ENCODE measurements at places on chromosomes 13 and 19.

DNA sequence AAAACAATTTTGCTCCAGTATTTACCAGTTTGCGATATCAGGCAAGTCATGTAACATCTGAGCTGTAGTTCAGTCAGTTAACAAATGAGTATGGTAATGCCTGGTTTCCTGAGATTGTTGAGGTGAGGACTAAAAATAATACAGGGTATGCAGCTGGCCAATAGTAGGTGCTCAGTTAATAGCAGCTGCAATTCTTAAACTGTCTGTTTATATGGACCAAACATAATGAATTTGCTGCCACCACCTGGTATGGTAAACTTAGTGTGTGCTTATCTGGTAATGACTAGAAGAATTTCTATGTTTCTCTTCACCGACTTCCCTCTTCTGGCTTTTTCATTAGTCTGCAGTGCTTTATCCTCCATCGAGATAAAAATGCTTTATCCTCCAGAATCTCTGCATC lies 9.1 kb downstream of the ZMYM2 start:
- DNase-seq, result no peak

GRCh38 chr19:40776364-40776763 lies 1.0 kb downstream of the MIA start:
- DNase-seq, result no peak

DNA sequence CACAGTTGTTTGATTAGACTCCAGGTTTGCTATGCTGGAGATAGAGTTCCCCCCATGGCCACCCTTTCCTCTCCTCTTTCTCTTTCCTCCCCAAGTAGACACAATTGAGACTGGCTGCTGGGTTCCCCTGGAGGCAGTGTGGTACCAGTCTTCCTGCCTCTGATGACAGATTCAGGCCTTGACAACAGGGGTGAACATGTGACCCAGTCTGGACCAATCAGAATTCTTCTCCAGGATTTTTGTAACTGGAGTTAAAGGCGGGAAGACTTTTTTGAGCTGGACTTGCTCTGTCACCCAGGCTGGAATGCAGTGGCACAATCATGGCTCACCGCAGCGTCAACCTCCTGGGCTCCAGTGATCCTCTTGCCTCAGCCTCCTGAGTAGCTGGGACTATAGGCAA lies 48.7 kb downstream of the CCNE1 start:
- no peak for DNase-seq

DNA sequence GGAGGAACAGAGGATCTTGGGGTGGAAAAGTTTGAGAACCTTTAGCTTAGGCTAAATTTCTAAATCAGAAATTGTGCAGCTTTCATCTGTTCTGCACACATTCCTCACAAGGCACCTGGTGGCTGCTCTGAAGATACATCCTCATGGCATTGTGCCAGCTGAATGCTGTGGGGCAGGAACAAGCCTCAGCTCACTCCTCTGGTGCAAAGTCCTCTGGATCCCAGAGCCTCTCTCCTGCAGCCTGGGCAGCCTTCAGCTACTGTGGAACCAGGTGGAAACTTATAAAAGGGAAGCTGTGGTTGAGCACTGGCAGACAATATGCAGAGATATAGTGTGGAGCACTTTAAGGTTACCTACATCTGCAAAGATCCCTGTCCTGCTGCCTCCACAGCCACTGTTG lies 72.3 kb downstream of the KCTD12 start:
- DNase-seq, result no peak

DNA sequence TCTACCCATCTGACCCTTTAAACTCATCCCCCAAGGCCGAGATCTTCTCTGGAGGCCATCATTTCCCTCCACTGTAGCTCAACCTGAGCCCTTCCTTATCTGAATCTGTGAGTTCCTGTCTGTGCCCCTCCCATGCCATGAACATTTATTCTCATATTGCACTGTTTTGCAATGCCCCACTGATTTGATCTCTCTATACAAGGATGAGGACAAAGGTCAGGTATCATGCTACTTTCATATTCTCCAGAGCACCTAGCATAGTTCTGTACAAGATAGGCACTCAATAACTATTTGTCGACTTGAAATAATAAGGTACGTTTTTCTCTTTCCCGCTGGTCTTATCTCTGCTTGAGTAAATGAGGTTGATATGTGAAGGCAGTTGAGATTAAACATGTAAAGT lies 135.5 kb downstream of the KLF5 start:
- no peak for DNase-seq

DNA sequence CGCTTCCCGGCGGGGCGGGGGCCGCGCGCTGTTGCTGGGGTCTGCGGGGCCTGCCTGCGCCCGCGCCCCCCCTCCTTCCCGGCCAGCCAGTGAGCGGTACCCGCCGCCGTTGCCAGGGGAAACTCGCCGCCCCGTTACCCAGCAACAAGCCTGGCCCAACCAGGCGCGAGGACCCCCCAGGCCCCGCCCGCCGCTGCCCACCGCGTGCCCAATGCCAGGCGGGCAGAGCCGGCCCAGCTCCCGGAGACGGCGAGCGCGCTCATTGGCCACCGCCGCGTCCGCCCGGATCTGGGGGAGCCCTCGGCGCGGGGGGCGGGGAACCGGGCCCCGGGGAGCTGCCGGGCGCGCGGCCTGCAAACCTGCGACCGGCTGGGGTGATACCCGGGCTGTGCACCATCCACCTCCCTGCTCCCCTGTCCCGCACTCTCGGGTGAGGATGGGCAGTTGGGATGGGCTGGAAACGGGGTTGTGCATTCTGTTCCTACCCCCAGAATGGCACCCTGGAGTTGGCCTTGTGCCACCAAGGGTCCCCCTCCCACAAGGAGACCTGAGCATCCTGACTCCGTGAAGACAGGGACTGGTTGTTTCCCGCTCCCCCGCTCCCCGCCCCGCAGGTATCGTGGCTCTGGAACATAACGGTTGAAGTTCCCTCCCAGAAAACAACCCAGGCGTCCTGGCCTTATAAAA lies 8.8 kb upstream of the BBC3 start:
- DNase-seq, result peak; percentile 55

- DNase-seq, result peak; percentile 55
Observed at GRCh38 chr13:25214491-25215252, 42.6 kb upstream of the AMER2 start.

DNA sequence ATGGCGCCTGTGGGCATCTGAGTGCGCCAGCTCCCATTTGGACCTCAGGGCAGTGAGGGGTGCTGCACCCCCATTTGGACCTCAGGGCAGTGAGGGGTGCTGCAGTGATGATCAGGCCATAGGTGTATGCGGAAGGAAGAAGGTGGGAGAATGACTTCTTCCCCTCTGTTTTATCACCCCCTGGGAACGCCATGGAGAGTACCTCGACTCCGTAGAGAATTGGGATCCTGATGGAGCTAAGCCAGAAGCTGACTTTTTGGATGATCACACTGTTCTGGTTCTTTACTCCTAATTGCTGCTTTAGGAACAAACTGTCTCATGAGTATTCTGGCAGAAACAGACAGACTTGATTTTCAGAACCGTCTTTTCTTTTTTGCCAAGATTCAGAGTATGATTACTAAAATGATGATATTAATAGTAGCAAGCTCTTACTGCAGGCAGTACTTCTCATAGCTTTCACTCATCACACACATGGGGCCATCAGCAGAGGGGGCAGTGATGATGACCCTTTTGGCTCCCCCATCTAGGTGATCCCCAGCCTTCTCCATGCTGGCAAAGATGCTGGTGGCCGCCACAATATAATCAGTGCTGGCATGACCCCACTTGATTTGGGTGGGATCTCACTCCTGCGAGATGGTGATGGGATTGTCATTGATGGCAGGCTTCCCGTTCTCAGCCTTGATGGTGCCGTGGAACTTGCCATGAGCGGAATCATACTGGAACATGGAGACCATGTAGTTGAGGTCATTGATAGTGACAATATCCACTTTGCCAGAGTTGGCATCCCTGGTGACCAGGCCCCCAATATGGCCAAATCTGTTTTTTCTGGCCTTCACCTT lies 10.3 kb upstream of the UBAC2 start:
- no peak for DNase-seq

GRCh38 chr13:43408274-43408673 lies 378.5 kb downstream of the ENOX1 start:
- no peak for DNase-seq

- DNase-seq, result no peak
Observed at GRCh38 chr19:6925386-6925785, 38.0 kb downstream of the ADGRE1 start.

GRCh38 chr13:40271271-40271885 lies 395.1 kb downstream of the FOXO1 start:
- no peak for DNase-seq

DNA sequence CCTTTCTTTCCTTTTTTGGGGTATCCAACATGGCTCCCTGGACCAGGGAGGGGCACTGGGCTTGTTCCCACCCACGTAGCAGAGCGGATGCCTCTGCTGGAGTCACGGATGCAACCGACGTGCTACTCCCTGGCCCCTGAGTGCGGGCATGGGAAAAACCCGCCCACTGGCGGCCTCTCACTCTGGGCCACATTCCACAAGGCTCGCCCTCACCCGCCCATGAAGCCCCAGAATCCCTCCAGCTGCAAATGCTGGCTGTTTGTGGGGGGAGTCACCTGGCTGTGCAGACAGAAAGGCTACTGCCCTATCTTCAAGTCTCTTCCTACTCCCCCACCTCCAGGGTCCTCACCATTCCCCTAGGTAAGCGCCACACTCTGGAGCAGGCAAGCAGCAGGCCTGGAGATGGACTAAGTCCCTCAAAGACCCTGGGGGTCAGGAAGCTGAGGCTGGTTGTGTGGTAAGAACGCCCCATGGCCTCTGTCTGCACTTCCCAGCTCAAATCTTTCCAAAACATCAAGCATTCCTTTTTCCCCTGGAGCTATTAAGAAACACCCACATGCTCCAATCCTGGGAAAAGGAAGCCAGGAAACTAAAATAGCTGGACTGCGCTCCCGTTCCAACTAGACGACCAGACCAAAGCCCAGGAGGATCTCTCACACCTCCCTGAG lies 17.9 kb upstream of the EPHX3 start:
- DNase-seq, result peak; percentile 95

GRCh38 chr19:33171916-33172359 lies 22.2 kb upstream of the LRP3 start:
- DNase-seq, result no peak

DNA sequence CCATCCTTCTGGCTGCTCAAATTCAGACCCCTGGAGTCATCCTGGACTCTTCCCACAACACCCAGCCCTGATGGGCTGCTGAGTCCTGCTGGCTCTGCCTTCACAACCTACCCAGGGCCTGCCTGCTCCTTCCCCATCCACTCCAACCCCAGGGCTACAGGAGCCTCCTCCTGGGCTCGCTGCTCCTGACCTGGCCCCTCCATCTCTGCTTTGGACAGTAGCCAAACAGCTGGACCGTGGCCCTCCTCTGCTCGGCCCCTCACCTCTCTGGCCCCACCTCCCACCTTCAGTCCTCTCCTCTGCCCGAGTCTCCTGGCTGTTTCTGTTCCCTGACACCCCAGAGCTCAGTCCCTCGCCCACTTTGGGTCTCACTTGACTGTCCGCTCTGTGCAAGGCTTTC lies 66.7 kb downstream of the CEBPG start:
- no peak for DNase-seq

- DNase-seq, result peak; percentile 79
Observed at GRCh38 chr19:17473041-17473440, 2.7 kb downstream of the SLC27A1 start.

- no peak for DNase-seq
Observed at GRCh38 chr13:51453207-51453958, 547 bp upstream of the INTS6 start.

GRCh38 chr13:101019126-101019525 lies 344.5 kb upstream of the TMTC4 start:
- DNase-seq, result no peak

DNA sequence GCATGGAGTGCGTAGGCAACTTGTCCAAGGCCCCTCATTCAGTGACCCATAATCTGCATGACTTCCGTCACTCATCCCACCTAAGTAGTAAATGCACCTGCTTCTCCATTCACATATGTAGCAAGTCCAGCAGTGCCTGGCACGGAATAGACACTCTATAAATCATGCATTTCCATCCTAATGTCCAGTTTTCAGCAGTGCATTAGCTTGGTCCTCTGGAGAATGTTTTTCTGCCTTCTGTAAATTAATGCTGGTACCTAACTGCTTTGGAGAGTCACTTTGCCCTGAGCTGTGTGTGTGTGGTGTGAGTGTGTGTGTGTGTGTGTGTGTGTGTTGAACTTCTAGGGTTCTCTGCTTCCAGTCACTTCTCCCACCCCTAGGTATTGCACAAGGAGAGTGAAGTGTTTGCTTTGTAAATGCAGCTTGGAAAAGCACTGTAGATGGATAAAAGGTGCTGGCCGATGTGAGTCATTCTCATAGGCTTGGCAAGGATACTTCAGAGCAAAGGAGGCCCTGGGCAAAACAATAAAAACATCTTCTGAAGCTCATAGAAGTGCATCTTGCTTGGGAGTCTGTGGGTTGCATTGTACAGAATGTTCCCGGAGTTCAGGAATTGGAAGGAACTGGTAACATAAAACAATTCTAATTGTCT lies 181.8 kb downstream of the KATNAL1 start:
- peak; percentile 96 for DNase-seq
